Left lobe of liver (tissue), 2 donors: ENCODE measurements at places on chromosomes 1 and 21.
A peak's percentile ranks its signal among the peaks of the same experiment; 100 is the strongest.

DNA sequence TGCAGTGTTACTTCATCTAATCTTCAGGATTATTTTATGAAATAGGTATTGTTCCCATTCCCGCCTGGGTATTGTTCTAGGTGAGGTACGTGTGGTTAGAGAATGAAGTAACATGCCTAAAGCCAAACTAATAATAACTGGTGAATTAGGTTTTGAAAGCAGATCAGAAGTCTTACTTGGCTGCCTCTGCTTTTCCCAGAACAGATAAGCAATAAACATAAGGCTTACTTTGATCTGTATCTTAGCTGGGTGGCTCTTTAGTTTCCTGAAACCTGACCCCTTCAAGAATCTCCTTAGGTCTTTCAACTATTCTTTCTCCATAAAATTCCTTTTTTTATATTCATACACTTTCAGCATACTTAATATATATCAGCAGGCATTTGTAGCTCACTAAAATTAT, 65.3 kb downstream of the VAV3 start:
- DNase-seq = no peak

GRCh38 chr1:36567601-36568341, 85.1 kb upstream of the CSF3R start:
- DNase-seq = no peak

DNA sequence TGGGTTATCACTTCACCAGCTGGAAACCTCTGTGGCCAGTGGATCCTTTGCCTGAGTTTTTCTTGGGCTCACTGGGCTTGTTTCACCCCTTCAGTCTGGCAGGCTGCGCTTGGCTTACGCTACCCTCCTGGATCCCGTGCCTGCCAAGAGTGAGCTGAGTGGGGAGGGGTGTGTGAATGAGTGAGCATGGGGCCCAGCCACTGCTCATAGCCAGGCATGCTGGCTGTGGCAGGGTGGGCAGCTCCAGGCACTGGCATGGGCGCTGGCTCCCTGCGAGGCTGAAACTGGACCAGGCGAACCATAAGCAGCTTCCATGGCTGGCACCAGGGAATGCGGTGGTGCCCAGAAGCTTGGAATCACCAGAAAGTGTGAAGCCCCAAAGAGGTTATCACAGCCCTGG, 19.8 kb upstream of the GBP3 start:
- no peak for DNase-seq

DNA sequence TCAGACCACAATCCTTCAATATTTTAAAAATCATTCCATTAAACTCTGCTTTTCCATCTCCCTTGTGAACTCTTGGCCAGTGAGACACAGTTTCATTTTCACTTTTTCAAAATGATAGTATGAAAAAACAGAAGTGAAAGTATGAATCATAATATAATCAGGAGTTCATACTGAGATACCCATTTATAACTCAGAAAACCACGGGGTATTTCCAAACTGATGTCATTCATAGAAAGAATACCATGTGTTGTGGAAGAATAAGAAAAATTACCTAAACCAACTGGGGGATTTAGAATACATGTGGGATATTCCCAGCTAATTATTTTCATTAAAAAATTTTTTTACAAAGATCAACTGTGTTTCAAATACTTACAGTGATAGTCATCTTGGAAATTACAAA, 149.9 kb downstream of the MRPL39 start:
- DNase-seq = no peak

GRCh38 chr1:172650474-172651193, 8.3 kb upstream of the FASLG start:
- DNase-seq = no peak

DNA sequence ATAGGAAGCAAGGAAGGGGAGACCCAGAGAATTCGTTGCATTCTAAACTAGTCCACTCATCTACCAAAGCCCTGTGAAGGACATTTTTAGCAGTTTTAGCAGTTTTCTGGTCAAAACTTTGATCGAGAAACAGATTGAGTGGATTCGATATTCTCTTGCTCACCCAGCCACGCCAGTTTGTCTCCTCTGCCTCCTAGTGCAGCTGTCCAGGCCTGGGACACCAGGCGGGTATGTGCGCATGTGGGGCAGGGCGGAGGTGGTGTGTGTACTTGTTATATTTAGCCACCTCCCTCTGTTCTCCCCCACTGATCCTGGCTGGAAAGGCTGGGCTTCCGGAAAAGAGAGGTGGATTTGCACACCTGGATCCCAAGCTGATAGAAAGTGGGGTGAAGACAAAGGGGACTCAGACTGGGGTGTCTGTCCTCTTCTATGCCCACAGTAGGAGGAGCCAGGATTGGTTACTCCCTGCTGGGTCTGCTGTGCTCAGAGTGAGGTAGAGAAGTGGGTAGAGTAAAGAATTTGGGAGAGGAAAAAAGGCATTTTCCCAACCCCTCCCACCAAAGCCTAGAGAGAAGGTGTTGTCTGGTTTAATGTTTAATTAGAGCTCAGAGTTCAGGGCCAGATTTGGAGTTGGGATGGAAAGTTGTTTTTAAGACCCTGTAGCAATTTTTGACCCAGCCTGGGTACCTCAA, 3.8 kb downstream of the LMNA start:
- DNase-seq = peak; percentile 88

DNA sequence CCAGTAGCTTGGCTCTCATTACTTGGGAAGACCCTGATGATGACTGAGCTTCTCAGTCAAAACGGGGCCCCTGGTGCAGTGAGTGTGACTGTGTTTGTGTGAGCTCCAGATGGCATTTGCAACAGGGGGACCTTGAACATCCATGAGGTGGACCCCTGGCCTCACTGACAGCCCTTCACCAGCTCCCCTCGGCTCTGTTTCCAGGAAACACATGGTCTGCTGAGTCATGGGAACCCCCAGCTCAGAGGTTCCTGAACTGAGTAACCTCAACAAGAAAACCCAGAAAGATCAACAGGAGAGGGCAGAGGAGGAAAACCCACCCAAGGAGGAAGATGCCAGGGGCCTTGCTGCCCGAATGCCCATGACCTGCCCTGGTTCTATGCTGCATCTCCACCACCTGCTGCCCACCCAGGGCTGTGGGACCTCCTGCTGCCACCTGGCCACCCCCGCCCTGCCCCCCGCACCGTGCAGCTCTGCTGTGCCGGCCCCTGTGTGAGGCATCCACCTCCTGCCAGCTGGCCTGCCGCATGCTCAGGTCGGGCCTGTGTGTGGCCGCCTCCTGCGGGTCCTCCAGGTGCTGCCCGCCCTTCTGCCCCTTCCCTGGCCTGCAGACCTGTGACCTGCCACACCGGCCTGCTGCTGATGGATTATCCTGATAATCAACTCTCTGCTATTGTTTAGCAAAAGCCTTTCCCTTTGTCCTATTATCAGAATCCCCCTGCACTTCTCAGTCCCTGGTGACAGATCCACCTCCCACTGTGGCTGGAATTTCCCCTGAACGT, 4.2 kb upstream of the KRTAP12-1 start:
- DNase-seq = no peak

DNA sequence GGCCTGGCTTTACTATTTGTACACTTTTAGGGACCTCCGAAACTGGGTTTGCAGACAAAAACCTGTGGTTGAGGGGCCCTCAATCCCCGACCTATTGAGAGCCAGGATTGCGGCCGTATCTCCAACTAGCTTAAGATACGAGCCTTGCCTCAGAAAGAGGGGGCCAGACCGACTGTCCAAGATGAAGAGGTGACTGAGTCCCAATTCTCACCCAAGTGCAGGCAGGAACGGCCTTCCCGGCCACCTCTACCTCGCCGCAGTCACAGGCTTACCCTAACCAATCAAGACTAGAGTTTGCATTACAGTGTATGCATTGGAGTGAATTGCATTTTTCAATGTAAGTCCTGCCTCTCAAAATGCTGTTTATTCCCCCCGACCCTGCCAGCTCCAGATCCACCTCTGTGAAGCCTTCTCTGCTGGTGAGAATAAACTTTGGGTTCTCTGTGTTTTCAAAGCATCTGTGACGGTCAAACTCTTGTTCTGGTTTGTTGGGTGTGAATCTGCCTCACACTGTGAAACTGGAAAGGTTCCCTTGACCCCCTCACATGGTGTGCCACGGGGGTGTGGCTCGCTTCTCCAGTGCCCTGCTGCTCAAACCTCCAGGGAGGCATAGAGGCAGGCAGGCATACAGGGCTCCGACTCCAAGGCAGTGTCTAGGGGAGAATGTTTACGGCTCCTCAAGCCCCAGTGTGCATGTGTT, 62.2 kb upstream of the WLS start:
- no peak for DNase-seq

GRCh38 chr1:234654002-234654733, 44.2 kb upstream of the IRF2BP2 start:
- DNase-seq = no peak

DNA sequence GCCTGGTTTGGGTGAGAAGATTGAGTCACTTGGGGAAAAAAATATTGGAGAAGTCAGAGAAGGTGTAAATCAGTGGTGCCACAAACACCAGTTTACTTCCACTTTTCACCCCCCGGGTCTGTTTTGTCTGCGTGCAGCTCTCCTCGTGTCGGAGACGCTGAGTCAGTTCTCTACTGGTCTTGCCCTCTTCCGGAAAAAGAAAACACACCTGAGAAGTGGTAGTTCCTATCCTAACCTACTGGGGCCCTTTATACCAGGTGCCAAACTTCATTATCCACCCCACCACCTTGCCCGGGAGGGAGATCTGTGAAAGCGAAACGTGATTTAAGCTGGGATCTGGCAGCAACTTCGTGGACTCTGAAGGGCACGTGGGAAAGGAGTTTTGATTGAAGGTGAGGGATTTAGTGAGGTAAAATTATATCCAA, 855 bp upstream of the IVNS1ABP start:
- peak; percentile 49 for DNase-seq

DNA sequence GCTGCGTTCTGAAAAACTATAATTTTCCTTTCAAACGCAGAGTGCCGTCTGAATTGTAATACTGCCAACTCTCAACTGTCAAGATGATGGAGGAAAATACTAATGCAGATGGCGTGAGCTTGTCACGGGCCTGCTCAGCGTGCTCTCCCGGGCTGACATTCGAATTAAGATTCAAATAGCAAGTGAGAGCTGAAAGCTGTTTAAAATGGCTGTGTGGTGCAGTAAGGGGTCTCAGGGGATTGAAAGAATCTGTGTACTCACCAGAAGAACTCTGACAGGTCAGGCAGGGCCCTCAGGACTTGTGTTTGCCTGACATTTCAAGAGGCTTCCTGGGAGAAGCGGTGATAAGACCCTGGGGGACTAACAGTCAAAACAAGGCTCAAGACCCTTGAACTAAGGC, 33.1 kb downstream of the ZMYND12 start:
- no peak for DNase-seq

GRCh38 chr1:70896224-70896623, 151.4 kb downstream of the PTGER3 start:
- DNase-seq = no peak

DNA sequence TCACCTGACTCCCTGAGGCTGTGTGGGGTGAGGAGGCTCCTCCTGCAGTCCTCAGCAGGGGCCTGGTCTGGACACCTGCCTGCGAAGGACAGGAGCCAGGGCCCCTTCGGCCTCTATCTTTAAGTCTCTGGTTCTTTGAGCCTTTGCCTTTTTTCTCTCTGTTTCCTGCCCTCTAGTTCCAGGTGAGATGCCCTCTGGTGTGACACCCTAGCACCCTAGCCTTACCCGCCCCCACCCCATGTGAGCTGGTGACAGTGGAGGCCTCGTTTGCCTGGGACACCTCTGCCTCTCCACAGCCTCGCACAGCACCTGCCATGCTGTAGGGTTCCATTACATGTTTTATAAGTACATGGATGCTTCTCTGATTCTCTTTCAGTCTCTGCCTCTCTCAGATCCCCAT, 47.3 kb downstream of the DDX20 start:
- no peak for DNase-seq

GRCh38 chr21:45167796-45168222, 93.4 kb downstream of the ADARB1 start:
- no peak for DNase-seq

DNA sequence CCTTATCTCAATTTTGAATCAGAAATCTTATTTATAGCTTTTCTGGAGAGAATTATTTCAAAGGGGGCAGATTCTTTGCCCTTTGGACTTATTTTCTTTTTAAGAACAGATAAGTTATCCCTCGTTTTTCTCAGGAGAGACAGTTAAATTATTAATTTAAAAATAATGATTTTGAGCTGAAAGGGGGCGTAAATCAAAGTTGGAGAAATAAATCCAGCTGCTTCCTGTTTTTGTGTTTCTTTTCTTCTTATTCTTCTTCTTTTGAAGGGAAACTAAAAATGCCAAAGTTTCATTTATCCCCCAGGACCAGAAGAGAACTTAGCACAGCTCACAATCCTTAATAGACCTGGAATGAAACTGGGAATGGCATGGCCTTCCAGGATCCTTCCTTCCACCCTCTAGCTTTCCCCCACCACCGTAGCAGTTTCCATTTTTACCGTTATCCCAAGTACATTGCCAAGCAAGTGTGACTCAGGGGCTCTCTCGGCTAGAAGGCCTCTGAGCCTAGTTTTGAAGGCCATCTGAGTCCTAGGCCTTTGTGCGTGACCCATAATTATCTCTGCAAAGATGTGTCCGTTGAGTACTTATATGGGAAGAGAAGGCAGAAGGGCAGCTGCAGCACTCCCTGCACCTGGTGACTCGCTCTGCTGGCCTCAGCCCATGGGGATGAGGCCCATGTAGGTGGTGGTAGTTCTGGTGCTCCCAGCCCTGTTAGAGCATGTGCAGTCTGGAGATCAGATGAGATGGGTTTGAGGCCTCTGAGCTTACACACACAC, 181.7 kb downstream of the ROR1 start:
- DNase-seq = no peak

- DNase-seq = no peak
Observed at GRCh38 chr1:244027491-244028145, 23.5 kb upstream of the ZBTB18 start.

- no peak for DNase-seq
Observed at GRCh38 chr21:37195059-37195458, 72.1 kb downstream of the VPS26C start.

DNA sequence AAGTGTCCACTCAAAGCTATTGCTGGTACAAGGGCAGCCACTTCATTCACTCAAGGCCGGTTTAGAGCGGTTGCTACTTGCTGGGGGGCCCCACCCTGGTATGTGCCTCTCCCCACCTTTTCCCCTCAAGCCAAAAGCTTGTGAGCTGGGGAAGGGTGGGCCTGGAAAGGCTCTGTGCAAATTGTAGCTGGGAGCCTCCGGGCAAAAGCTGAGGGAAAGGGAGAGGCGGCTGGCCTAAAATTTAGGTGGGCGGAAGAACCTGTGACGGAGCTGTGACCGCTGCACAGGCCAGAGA, 306 bp upstream of the SH3D21 start:
- DNase-seq = no peak

DNA sequence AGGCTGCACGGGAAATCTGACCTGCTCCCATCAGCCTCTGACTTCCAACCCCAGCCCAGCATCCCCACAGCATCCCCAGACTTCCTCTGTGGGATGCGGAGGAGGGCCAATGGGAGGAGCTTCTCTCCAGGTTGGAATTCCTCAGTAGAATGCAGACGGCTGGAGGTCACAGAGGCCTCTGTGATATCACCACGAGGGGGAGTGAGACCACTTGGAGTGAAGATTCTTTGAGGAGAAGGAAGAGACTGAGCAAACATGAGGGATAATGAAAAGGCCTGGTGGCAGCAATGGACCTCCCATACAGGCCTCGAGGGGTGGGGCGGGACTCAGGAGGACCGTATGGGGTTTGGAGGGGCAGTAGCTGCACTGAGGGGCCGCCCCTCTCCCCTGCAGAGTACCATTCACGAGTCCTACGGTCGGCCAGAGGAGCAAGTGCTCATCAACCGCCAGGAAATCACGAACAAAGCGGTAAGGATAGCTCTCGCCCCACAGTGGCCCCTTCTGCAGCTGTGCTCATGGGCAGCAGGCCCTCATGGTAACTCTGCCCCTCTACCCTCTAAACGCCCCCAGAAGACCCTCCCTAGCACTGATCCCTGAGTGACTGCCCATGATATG, at the start of gene CATSPER4:
TSS of gene CATSPER4 (plus strand) at position 230 of the 615 bp plus-strand sequence. CDS start at position 256, 26 bp downstream.
- no peak for DNase-seq
